Stimulated activated CD8-positive, alpha-beta memory T cell treated with anti-CD3 and anti-CD28 coated beads, Interleukin-4, amount 100 ng/mL, for 4 hours (primary cell): ENCODE measurements at places on chromosomes 1 and 21.

DNA sequence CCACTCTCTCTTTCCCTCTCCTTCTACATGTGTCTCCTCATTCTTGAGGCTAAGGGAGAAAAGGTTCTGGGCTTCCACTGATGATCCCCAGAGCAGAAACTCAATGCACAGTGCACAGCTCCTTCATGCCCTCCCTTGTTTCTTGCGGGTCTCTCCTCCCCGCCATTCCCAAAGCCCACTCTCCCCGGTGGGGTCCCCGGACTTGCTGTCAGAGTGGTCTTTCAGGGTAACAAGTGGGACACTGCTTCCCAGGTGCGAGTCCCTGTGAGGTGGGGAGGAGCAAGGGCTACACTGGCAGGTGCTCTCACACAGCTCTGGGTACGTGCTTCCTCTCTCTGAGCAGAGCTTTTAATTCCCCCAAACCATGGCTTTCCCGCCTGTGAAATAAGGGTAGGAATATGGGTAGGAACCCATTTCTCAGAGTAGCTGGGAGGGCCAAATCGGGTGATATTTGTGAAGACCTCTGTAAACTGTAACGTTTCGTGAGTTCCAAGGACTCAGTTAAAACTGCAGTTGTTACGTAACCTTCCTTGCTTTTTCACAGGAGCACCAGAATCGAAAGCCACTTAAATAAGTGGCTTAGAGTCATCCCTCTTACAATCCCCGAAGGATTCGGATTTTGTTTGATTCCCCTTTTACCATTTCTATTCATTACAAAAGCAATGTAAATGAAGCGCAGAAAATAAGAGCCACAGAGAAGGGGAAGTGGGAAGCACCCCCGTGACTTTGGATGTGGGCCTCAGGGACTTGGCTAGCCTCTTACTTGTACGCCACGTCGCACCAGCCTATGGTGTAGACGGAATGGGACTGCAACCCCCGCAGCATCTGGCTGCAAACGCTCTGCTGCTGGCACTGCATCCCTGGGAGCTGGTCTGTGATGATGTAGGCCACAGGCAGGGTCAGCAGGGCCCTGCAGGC lies 6.2 kb downstream of the PGLYRP3 start:
- no peak for DNase-seq

- DNase-seq = no peak
These were observed 26.1 kb downstream of the PKP1 start for GRCh38 chr1:201309416-201309815.

DNA sequence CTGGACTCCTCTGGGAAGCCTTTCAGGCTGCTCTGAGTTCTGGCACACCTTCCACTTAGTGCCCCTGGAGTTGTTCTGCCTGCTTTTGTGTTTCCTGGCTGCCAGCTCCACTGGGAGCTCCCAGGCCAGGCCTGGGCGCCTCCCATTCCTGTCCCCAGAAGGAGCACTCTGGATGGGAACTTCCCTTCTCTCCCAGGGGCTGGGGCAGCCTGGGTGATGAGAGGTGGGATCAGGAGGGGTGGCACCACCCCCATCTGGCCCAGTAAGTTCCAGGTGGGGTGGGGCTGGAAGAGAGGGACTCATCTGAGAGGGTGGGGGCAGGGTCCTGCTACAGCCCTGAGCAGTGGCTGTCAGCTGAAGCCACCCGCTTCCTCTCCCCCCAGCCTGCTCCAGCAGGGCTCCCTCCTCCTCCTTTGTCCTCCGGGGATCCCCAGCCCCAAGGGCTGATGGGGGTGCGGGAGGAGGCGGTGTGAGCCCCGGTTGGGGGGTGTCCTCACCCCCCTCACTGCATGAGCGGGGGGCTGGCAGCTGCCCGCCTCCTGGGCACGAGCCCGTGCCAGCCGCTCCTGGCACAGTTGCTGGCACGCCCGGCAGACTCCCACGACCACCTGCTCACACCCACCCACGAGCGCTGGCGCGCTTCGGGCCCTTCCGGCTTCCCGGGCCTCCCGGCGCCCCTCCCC lies 4.7 kb downstream of the FOXO6 start:
- DNase-seq = no peak

DNA sequence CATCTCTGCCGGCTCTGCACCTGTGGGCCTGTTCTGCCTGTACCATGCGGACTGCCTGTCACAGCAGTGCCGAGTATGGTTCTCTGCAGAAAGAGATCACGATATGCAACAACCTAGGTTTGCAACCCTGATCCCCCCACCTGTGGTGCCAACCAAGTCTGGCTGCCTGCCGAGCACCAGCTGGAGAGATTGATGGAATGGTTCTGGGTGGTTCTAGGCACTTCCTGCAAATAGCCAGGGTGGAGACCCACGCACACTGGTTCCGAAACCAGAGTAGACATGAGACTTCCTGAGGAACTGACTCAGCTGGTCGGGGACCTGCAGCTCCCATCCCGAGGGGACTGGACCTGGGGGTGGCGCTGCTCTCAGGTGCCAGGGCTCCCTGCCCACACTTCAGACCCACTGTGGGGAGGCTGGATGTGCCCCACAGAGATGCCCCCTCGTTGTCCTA lies 5.4 kb downstream of the TPRG1L start:
- DNase-seq = no peak

DNA sequence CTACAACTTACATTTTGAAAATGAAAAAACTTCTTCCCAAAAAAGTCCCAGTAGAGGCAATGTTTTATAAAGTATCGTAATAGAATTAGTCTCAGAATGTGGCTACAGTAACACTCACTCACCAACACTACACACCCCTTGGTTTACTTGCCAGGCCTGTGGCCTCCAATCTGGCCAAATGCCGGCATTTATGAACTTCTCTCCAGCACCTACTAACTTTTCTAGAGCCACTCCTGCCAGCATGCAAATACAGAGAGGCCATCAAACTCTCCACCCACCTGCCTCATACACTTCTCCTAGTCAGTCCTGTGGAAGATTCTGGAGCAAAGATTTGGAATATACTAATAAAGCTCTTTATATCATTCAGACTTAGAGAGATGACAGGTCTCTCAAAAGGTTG lies 32.3 kb downstream of the STPG1 start:
- DNase-seq = no peak

DNA sequence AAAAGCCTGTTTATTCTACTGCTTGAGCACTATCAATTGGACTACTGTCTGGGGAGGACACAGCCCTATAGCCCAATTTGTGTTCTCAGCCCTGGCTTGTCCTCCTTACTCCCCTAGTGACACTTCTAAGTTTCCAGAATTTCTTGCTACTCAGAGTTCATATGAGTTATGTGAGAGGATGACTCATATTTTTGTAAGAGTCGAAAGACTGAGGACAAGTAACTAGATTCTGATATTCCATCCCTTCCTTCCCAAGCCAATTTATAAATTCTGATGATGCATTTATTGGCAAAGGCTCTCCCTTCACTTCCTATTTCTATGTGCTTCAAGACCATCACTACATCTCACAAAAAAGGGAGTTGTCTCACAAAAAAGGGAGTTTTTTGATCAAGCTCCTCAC lies 422.2 kb upstream of the DEPDC1 start:
- DNase-seq = no peak

DNA sequence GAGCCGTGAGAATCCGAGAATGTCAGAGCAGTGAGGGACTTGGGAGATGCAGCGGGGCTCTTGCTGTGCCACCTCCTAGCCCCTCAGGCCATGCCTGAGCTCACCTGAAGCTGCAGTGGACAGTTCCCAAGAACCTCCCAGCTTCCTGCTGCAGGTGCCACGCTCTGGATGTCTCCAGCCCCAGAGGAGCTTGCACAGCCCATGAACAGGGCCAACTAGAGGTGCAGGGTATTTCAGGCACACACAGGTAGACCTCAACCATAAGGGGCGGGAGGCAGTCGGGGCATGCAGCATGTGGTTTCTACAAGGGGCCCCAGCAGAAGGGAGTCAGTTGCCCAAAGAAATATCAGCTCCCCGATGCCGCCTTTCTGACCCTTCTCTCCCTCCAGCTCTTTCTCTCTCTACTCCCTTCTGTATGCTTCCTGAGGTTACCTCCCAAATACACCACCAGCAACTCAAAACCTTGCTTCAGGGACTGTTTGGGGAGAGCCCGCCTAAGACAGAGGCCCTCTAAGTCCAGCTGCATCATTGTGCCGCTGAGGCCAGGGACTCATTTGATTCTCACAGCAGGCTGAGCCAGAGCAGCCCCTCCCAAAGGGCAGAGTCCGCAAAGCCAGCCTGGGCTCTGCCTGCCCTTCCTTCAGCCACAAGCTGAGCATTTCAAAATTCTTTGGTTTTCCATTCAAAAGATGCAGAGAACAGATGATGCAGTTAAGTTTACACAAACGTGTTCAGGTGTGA lies 209.8 kb downstream of the MATN1 start:
- DNase-seq = no peak
